ENCODE measurements at places on chromosomes 12 and 14.

GRCh38 chr12:109677279-109677691 lies 36.3 kb upstream of the FAM222A start:
- H3K4me1 ChIP-seq: no peaks in the 10 kb centered on the region
- H3K36me3 ChIP-seq: no peaks in the 10 kb centered on the region
- DNase-seq: no peak
- no peak overlapping the region for H3K4me3 ChIP-seq

GRCh38 chr12:63913929-63914328 lies 69.4 kb downstream of the SRGAP1 start:
- no peaks in the 10 kb centered on the region for H3K27me3 ChIP-seq
- peak overlapping the region; percentile 98 for H3K27ac ChIP-seq
- DNase-seq: no peak
- no peaks in the 10 kb centered on the region for H3K36me3 ChIP-seq

DNA sequence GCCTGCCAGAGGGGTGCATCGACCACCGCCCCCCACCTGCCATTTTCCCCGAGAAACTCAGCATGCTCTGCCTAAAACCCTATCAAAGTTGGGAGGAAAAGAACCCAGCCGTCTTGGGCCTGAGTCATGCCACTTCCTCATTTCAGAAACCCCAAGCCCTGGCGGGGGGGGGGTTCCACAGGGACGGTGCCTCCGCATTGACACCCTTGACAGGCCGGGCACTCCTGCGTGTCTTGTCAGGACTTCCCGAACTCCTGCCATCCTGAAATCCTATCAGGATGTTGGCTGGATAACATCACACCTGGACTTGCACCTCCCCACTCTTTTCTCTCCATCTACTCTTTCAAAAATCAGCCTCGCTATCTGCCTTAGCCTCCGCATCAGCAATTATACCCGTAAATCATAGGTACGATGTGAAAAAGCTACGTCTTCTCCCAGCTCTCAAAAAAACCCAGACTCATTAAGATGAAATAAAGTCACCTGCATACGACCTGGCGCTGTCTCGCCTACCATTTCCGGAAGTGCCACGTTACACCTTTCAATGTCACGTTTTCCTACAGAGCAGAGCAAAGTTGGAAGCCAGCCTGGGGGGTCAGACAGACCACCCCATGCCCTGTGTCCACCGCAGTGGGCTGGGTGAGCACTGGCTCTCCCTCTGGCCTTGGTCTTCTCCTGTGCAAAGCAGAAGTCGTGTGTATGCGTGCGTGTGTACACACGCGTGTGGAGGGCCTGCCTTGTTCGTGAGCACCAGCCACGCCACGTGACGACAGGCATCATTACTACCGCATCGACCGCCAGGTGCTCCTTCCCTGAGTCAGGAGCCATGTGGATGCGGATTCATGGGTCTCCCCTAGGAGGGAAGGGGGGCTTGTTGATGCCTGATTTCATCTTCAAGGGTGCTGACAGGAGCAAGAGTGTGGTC lies 96.7 kb downstream of the RFLNA start:
- peaks cover 61% of the 10 kb centered on the region for H3K4me1 ChIP-seq
- no peaks in the 10 kb centered on the region for H3K27me3 ChIP-seq
- H3K36me3 ChIP-seq: peaks cover 15% of the 10 kb centered on the region
- DNase-seq: peak; percentile 96

GRCh38 chr12:90548595-90548994 lies 406.4 kb downstream of the CCER1 start:
- no peaks in the 10 kb centered on the region for H3K4me1 ChIP-seq
- no peak overlapping the region for H3K27ac ChIP-seq
- no peak overlapping the region for H3K4me3 ChIP-seq
- no peaks in the 10 kb centered on the region for H3K27me3 ChIP-seq
- no peak for DNase-seq

DNA sequence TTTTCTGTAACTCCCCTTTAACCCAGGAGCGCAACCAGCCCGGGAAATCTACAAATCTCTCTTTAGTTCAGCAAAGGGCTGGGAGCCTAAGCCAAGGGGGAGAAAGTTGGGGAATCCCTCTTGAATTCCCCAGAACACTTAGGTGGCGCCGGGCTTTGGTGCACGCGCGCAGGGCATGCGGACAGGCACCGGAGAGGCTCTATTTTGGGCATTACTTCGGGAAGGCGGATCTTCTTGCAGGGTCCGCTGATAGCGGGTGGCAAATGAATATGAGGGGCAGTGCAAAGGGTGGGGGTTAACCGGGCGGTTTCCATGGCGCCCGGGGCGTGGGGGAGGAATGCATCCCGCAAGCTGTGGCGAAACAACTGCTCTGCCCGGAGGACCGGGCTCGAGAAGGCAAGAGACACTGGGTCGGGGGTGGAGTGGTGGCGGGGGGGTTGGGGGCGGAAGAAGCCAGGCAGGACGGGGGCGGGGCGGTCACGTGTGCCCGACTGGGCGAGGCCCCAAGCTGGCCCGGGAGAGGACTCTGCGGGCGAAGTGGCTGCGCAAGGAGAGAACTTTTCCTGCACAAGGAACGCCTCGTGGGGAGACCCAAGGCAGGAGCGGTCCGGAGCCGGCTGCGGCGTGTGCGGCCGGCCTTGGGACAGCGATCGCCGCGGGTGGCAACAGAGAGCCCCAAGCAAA lies at the start of gene FLVCR2:
Gene FLVCR2, plus strand, starts transcription at position 519 of the 684 bp plus-strand sequence. CDS start 353 bp downstream, outside the sequence.
- peak within 1 kb of the TSS; percentile 61 for H3K27ac ChIP-seq
- peaks cover 12% of the 10 kb centered on the region for H3K4me1 ChIP-seq
- H3K4me3 ChIP-seq: peak within 1 kb of the TSS; percentile 78
- H3K27me3 ChIP-seq: peaks cover 17% of the 10 kb centered on the region
- peak; percentile 88 for DNase-seq

DNA sequence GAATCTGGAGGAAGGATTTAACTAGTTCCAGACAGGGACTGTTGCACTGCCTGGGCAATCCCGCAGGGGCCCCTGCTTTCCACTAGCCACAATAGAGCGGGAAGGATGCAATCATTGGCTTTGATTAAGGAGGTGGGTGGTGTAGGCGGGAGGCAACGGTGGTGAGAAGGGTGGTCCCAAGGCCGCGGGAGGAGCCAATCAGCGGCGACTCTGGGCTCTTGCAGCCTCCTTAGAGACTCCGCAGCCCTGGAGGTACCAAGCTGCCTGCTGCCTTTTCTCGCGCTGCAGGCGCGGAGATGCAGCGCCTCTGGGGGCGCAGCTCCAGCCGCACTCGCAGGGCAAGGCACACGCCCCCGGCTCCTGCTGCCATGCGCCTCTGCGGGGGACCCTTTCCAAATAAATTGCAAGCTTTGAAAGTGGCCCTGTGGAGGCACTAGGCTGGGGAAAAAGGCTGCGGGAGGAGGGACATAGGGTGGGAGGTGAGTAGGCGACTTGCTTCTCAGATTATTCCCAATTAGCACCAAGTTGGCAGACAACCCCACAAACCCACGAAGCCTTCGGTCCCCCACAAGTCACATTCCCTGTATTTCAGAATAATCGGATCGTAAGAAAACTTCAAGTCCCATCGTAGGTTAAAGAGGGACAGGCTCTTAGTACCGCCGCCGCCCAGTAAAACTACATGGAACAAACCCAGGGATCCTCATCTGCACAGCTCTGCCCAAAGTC lies 858 bp upstream of the KCNA1 start:
- peaks cover 39% of the 10 kb centered on the region for H3K27me3 ChIP-seq
- H3K4me3 ChIP-seq: no peak overlapping the region
- no peaks in the 10 kb centered on the region for H3K36me3 ChIP-seq
- H3K27ac ChIP-seq: no peak overlapping the region
- DNase-seq: peak; percentile 45

DNA sequence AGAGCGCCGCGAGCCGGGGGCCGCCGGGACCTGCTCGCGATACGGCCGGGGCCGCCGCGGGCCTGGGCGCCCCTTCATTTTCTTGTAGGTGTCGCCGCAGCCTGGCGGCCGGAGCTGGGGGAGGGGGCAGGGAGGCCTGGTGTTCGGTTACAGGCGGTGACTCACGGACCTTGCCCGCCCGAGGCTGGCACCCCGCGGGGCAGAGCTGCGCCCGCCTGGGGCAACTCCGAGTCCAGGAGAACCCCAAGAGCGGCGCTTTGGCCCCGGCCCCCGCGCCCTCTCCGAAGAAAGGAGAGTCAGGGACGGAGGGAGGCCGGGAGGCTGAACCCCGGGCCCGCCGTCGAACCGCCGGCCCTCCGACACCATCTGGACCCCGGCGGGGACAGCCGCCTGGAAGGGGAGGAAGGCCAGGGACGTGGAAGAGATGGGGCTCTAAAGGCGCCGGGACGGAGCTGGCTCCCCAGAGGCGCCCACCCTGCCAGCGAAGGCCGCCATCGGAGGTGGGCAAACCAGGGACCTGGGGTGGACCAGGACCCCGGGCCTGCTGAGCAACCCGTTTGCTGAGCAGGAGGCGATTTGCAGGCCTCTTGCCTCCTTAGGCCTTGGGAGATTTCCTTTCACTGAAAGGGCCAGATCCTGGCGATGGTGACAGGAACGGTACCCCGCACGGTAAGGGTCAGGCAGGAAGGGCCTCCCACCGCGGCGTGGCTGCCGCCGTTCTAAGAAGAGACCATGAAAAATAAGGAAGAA lies 843 bp upstream of the NUAK1 start:
- peak; percentile 95 for DNase-seq
- no peaks in the 10 kb centered on the region for H3K27me3 ChIP-seq
- no peaks in the 10 kb centered on the region for H3K36me3 ChIP-seq
- peak overlapping the region; percentile 75 for H3K27ac ChIP-seq
- peaks cover 46% of the 10 kb centered on the region for H3K4me1 ChIP-seq

GRCh38 chr12:49936925-49937324 lies 13.6 kb upstream of the AQP2 start:
- H3K4me3 ChIP-seq: no peak overlapping the region
- no peaks in the 10 kb centered on the region for H3K4me1 ChIP-seq
- no peaks in the 10 kb centered on the region for H3K36me3 ChIP-seq
- H3K27ac ChIP-seq: no peak overlapping the region
- no peak for DNase-seq
- H3K27me3 ChIP-seq: no peaks in the 10 kb centered on the region

DNA sequence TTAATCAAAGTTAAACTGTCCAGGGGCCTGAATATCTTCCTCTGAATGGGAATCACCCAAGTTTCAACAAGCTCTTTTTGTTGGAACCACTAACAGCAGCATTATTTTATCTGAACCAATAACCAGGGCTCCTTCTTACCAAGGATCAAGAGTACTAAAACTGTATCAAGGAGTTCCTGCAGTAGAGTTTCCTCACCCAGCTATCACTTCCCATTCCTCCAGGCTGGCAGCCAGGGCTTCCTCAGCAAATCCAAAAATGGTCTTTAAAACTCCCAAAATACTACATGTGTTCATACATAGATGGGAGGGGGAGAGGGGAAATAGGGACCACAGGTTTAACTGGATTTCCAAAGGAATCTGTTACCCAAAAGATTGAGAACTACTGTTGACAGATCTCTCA lies 10.5 kb downstream of the FMNL3 start:
- H3K4me1 ChIP-seq: peaks cover 25% of the 10 kb centered on the region
- H3K27me3 ChIP-seq: no peaks in the 10 kb centered on the region
- H3K36me3 ChIP-seq: no peaks in the 10 kb centered on the region
- no peak for DNase-seq
- no peak overlapping the region for H3K27ac ChIP-seq

DNA sequence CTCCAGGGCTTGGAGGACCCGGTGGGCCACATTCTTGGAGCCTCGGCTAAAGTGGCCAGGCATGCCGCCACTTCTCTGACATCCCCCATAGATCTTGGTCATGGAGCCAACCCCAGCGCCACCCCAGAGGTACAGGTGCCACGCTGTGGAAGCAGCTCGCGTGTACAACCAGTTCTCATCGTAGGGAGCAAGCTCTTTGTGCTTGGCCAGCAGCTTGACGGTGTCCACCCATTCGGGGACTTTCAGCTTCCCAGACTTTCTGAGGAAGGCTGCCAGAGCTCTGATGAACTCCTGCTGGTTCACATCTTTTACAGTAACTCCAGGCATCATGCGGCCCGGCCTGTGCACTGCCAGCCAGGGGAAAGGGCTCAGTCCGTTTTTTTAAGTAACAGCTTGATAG lies 29.3 kb upstream of the EAPP start:
- H3K27me3 ChIP-seq: no peaks in the 10 kb centered on the region
- no peak for DNase-seq
- H3K36me3 ChIP-seq: peaks cover 82% of the 10 kb centered on the region
- no peaks in the 10 kb centered on the region for H3K4me1 ChIP-seq

- no peaks in the 10 kb centered on the region for H3K27me3 ChIP-seq
- H3K4me1 ChIP-seq: no peaks in the 10 kb centered on the region
- no peak for DNase-seq
These were observed 42.6 kb downstream of the TRAFD1 start for GRCh38 chr12:112167718-112168525.

- no peak for DNase-seq
- no peak overlapping the region for H3K4me3 ChIP-seq
- no peaks in the 10 kb centered on the region for H3K36me3 ChIP-seq
- no peaks in the 10 kb centered on the region for H3K27me3 ChIP-seq
- H3K27ac ChIP-seq: no peak overlapping the region
These were observed 629.0 kb downstream of the MED13L start for GRCh38 chr12:115648463-115648862.

DNA sequence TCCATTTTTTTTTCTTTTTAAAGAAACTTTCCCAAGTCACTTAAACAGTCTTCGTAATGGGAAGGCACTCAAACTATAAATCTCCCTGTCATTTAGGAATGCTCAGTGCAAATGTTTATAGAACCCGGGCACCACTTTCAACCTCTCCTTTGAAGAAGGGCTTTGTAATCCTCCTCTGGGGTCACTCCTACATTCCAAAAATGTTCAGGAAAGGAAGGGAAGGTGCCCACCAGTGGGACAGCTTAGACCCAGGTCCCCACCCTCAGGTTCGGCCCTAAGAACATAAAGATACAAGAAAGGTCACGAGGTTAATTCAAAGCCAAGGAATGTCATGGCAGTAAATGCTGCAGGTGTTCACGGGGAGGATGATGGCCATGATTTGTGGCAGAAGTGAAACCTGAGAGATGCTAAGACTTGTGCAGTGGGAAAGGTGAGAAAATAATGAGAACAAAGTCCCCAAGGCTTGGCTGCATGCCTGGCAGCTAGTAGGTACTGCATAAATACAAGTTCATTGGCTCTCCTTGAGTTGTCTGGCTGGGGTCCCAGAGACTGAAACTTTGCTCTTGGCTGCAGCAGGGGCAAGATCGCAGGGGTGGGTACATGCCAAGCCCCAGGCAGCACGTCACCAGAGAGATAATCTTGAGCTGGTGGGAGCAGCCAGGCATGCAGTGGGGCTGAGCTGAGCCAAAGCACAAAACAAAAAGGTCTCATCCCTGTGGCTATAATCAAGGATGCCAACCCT lies 21.1 kb downstream of the KRT18 start:
- H3K27ac ChIP-seq: no peak overlapping the region
- no peak overlapping the region for H3K4me3 ChIP-seq
- no peaks in the 10 kb centered on the region for H3K36me3 ChIP-seq
- DNase-seq: no peak

DNA sequence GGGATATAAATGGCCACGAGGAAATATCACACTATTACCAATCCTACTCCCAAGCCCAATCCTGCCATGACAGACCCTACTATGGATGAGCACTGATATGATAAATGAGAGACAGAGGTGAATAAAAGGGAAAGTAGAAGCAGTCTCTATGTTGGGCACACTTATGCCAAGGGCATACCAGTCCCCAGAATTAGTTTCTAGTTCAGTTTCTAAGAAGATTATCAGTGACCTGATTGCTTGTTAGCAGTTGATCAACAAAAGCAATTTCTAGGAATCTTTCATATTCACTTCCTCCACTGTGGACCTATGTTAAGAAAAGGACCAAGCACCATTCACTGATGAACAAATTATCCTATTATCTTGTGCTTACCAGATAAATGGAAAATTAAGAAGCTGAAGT lies 20.0 kb downstream of the SCAF11 start:
- peaks cover 48% of the 10 kb centered on the region for H3K4me1 ChIP-seq

GRCh38 chr12:22473212-22473611 lies 71.1 kb downstream of the C2CD5 start:
- H3K4me1 ChIP-seq: peaks cover 16% of the 10 kb centered on the region
- no peak for DNase-seq
- no peak overlapping the region for H3K4me3 ChIP-seq
- no peaks in the 10 kb centered on the region for H3K36me3 ChIP-seq
- no peaks in the 10 kb centered on the region for H3K27me3 ChIP-seq
